ENCODE measurements at places on chromosomes 3 and 15. TPM values are rescaled to one million over a fixed set of nuclear protein-coding genes. Genes with fewer than 3 reads are reported as not detected.
A peak's percentile ranks its signal among the peaks of the same experiment; 100 is the strongest.

GRCh38 chr3:115960799-115961198, 337.5 kb downstream of the GAP43 start:
- no peaks in the 10 kb centered on the region for H3K36me3 ChIP-seq
- H3K4me3 ChIP-seq, result no peak overlapping the region
- peak; percentile 9 for DNase-seq
- no peak overlapping the region for H3K27ac ChIP-seq
- no peaks in the 10 kb centered on the region for H3K27me3 ChIP-seq
- H3K4me1 ChIP-seq, result no peaks in the 10 kb centered on the region

- no peaks in the 10 kb centered on the region for H3K4me1 ChIP-seq
- H3K36me3 ChIP-seq, result no peaks in the 10 kb centered on the region
- no peaks in the 10 kb centered on the region for H3K27me3 ChIP-seq
- H3K27ac ChIP-seq, result no peak overlapping the region
- no peak overlapping the region for H3K4me3 ChIP-seq
Observed at GRCh38 chr3:143348486-143349327, 229.1 kb downstream of the CHST2 start.

GRCh38 chr15:43769584-43770228, 7.1 kb downstream of the ELL3 start:
- no peak overlapping the region for H3K27ac ChIP-seq
- no peak overlapping the region for H3K4me3 ChIP-seq
- DNase-seq, result peak; percentile 44
- H3K36me3 ChIP-seq, result peaks cover 64% of the 10 kb centered on the region
- no peaks in the 10 kb centered on the region for H3K4me1 ChIP-seq
- H3K27me3 ChIP-seq, result no peaks in the 10 kb centered on the region

DNA sequence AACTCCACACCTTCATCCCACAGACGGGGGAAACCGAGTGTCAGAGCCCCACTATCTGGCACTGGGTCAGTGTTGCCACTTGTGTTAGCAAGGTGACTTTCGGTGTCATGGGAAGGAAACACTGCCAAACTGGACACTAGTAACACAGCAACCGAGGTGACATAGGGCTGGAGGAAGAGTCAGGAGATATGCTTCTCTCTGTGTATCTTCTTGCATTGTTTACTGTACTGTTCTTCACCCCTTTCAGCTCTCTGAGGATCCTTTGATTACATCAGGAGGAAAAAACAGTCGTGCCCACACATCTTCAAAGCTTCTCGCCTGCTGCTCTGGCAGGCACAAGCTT, 109.4 kb upstream of the RAD18 start:
- H3K4me1 ChIP-seq, result peaks cover 8% of the 10 kb centered on the region
- H3K27ac ChIP-seq, result no peak overlapping the region
- peaks cover 7% of the 10 kb centered on the region for H3K36me3 ChIP-seq
- DNase-seq, result no peak
- no peak overlapping the region for H3K4me3 ChIP-seq

The HACL1 gene
- total RNA-seq, result 11.0 TPM

The GOLGA6A gene
- 0.13 TPM for total RNA-seq

DNA sequence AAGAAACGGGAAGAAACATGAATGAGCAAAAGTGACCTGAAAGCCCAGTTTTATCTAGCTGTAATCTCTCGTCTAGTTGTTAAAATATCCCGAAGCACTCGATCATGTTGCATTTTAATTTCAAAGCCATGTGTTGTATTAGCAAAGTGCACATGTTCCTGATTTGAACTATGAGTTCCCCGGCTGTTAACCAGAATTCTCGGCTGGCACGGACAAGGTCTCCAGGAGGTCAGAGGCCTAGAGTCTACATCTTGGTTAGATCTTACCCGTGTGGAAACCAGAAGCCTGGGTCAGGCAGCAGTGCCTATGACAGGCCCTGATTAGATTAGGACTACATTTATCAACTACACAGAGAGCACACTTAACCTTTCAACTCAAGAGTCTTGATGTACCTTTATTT, 195.8 kb downstream of the CDIN1 start:
- no peak overlapping the region for H3K4me3 ChIP-seq
- H3K27ac ChIP-seq, result no peak overlapping the region
- DNase-seq, result no peak
- H3K27me3 ChIP-seq, result no peaks in the 10 kb centered on the region
- H3K4me1 ChIP-seq, result no peaks in the 10 kb centered on the region
- peaks cover 2% of the 10 kb centered on the region for H3K36me3 ChIP-seq

GRCh38 chr15:47773143-47773542, 55.8 kb downstream of the SEMA6D start:
- no peak for DNase-seq
- peaks cover 26% of the 10 kb centered on the region for H3K36me3 ChIP-seq
- no peaks in the 10 kb centered on the region for H3K27me3 ChIP-seq
- no peak overlapping the region for H3K27ac ChIP-seq
- no peaks in the 10 kb centered on the region for H3K4me1 ChIP-seq

DNA sequence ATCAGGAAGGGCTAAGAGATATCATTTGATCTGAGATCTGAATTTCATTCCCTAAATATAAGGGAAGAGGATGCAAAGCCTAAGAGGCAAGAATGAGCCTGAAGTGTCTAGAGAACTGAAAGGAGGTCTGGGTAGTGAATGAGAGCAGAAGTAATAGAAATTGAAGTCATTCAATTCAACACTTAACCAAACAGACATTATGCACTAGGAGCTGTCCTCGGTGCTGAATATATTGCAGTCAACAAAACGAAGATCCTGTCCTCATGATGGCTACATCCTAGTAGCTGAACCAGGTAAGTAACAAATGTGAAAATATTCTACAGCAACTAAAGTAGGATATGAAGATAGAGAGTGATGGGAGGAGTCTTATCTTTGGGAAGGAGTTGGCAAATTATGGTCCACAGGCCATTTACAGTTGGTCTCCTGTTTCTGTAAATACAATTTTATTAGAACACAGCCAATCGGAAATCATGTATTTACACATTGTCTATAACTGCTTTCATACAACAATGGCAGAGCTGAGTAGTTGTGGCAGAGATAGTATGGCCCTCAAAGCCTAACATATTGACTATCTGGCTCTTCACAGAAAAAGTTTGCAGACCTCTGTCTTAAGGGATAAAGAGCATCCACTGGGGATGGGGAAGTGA, 192.9 kb upstream of the CADPS start:
- no peak overlapping the region for H3K4me3 ChIP-seq
- peak; percentile 82 for DNase-seq
- no peaks in the 10 kb centered on the region for H3K27me3 ChIP-seq
- H3K36me3 ChIP-seq, result no peaks in the 10 kb centered on the region
- no peaks in the 10 kb centered on the region for H3K4me1 ChIP-seq

- H3K4me1 ChIP-seq, result peaks cover 22% of the 10 kb centered on the region
- H3K36me3 ChIP-seq, result no peaks in the 10 kb centered on the region
- no peak for DNase-seq
- peaks cover 24% of the 10 kb centered on the region for H3K27me3 ChIP-seq
- no peak overlapping the region for H3K27ac ChIP-seq
Observed at GRCh38 chr15:31221936-31222515, 104.6 kb upstream of the KLF13 start.

The NMNAT3 gene
- total RNA-seq, result 5.8 TPM

The CTXN2 gene
- total RNA-seq, result not detected

DNA sequence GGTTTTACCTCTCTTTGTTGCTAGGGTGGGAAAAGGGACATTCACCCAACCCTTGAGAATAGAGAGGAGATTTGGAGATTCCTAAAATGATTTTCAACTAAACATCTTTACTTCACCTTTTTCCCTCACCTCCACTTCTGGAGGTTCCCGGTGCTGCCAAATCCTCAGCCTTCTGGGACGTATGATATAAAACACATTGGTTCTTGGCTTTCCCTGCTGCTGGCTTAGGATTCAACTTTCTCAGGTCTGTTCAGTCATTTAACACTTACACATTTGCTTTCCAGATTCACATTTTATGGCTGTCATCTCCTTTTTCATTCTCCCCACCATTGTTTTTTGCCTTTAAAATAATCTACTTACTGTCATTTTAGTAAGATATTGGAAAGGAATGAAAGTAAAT, 106.6 kb downstream of the PIK3R4 start:
- no peak overlapping the region for H3K4me3 ChIP-seq
- H3K36me3 ChIP-seq, result no peaks in the 10 kb centered on the region
- H3K27me3 ChIP-seq, result no peaks in the 10 kb centered on the region

DNA sequence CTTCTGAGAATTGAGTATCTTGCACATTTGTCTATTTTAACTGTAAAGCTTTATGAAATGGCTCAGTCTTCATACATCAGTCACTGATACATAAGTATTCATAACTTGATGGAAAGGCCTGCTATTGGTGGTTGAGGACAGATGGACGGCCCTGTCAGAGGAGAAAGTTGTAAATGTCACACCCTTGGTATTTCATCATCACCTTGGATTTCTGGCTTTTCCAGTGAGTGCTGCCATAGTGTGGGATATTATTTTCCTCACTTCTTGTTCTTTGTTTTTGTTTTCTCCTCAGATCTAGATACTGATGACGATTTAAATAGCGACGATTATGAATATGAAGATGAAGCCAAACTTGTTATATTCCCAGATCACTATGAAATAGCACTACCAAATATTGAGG, 47.9 kb downstream of the USP13 start:
- no peaks in the 10 kb centered on the region for H3K27me3 ChIP-seq
- H3K27ac ChIP-seq, result no peak overlapping the region
- H3K36me3 ChIP-seq, result peaks cover 2% of the 10 kb centered on the region
- H3K4me1 ChIP-seq, result no peaks in the 10 kb centered on the region

The GOLGA6L7 gene
- not detected for total RNA-seq

The GOLGA8G gene
- not detected for total RNA-seq

- H3K27me3 ChIP-seq, result peaks cover 15% of the 10 kb centered on the region
- no peaks in the 10 kb centered on the region for H3K4me1 ChIP-seq
- no peak overlapping the region for H3K4me3 ChIP-seq
- no peak for DNase-seq
- H3K36me3 ChIP-seq, result no peaks in the 10 kb centered on the region
- no peak overlapping the region for H3K27ac ChIP-seq
Observed at GRCh38 chr3:13673207-13673606, 124.3 kb downstream of the FBLN2 start.

The CFAP100 gene
- total RNA-seq, result not detected

- peaks cover 19% of the 10 kb centered on the region for H3K4me1 ChIP-seq
- no peaks in the 10 kb centered on the region for H3K27me3 ChIP-seq
- no peaks in the 10 kb centered on the region for H3K36me3 ChIP-seq
- peak; percentile 92 for DNase-seq
- H3K4me3 ChIP-seq, result no peak overlapping the region
Observed at GRCh38 chr15:101006931-101007691, 88.0 kb downstream of the LRRK1 start.

The TAGLN3 gene
- total RNA-seq, result 3.5 TPM

DNA sequence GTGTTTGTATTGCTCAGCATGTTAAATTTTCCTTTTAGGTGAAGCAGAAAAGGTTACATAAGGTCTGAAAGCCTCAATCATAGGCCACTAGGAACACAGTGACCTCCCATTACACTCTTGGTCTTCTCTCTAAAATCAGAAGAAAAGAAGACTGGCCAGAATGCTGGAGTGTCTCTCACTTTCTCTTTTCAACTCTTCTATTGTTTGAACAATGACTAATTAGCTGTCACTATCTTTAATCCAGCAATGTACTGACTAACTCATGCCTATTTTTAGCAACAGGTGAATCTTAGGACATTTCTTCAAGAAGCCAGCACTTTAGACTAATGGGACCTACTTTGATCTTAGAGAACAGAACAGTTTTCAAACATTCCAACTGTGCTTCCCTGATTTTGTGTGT, 142.8 kb downstream of the TGFBR2 start:
- H3K27ac ChIP-seq, result no peak overlapping the region
- H3K36me3 ChIP-seq, result no peaks in the 10 kb centered on the region
- no peak overlapping the region for H3K4me3 ChIP-seq
- no peaks in the 10 kb centered on the region for H3K4me1 ChIP-seq

The CHSY1 gene
- total RNA-seq, result 27.2 TPM

DNA sequence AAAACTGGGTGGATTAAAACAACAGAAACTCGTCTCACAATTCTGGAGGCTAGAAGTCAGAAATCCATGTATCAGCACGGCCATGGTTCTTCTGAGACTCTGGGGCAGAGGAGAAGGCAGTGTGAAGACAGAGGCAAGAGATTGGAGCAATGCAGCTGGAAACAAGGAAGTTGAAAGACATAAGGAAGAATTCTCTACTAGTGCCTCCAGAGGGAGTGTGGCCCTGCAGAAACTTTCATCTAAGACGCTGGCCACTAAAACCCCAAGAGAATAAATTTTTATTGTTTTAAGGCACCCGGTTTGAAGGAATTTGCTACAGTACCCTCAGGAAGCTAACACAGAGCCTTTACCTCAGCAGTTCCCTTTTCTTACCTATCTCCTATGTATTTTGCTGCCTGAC, 1012.2 kb upstream of the CADM2 start:
- no peaks in the 10 kb centered on the region for H3K4me1 ChIP-seq
- no peak for DNase-seq
- H3K36me3 ChIP-seq, result no peaks in the 10 kb centered on the region
- H3K27ac ChIP-seq, result no peak overlapping the region
- no peak overlapping the region for H3K4me3 ChIP-seq

DNA sequence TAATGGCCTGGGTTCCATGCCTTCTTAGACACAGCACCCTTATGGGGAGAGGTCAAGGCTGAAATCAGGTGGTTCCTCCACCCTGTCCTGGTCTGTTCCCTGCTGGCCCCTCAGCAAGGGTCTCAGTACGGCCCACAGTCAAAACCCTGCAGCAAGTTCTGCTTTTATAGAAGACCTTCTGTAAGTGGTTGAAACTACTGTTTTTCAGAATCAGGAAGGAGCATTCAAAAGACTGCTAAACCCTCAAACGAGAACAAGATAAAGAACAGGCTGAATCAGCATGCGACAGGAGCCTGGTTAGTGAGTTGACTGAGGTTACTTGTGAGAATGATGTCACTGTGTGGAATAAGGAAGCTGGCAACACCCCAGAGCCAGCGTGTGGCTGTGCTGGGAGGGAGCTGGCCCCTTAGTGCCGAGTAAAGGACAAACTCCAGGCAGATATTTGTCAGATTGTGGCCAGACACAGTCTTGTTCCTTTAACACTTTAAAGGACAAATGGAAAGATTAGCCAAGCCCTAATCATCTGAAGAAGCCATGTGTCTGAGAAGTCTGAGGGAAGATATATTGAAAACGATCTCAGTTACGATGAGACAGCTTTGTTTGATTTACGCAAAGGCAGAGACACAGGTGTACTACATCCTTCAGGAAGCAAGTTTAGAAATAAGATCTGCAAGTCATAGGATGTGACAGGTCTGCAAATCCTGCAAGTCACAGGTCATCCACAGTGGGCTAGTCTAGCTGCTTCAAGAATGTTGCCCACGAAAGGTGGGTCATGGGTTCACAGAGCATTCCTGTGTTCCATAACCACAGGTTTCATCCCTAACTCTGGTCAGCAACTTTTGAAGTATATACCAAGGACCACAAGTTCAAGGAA, 54.0 kb downstream of the B3GNT5 start:
- H3K27me3 ChIP-seq, result no peaks in the 10 kb centered on the region
- H3K4me3 ChIP-seq, result no peak overlapping the region
- peak; percentile 86 for DNase-seq
- peak overlapping the region; percentile 29 for H3K27ac ChIP-seq
- H3K36me3 ChIP-seq, result no peaks in the 10 kb centered on the region
- peaks cover 11% of the 10 kb centered on the region for H3K4me1 ChIP-seq

DNA sequence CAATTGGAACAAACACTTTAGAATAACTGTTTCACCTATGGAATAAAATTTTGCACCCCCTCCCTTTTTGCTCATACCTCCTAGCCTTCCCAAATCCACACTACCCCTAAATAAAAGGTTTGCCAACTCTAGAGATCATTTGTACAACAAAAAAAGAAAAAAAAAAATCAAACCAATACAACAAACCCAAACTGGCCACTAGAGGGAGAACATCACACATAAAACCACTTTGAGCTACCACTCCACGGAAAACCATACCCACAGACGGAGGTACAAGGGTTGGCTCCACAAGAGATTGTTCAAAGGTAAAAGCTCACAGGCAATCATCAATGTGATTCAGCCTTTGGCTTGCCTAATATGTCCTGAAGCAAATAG, 47.6 kb downstream of the SETMAR start:
- no peak overlapping the region for H3K27ac ChIP-seq
- no peaks in the 10 kb centered on the region for H3K36me3 ChIP-seq
- no peaks in the 10 kb centered on the region for H3K4me1 ChIP-seq
- H3K4me3 ChIP-seq, result no peak overlapping the region
- H3K27me3 ChIP-seq, result no peaks in the 10 kb centered on the region

The PLSCR2 gene
- not detected for total RNA-seq

The GADL1 gene
- 19.8 TPM for total RNA-seq
